ENCODE measurements at places on chromosomes 1 and 21.

DNA sequence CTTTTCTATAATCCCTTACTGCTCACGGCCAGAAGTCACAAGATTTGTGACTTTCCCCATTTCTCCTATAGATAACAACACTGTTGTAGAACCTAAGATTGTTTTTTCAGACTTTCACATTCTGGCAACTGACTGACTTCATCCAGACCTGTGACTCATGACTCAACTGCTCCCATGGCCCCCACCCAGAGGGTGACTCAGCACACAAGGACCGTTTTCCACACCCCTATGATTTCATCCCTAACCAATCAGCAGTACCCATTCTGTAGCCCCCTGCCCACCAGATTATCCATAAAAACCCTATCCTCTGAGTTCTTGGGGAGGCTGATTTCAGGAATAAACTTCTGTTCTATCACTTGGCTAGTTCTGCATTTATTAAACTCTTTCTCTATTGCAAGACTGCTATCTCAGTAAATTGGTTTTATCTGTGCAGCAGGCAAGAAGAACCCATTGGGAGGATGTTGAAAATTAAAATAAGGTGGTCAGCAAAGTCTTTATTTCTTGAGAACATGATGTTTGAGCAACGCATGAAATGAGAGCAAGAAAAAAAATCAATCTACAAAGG lies 79.7 kb downstream of the NGF start:
- no peak for DNase-seq

GRCh38 chr1:226831953-226832352 lies 38.5 kb upstream of the PSEN2 start:
- no peak for DNase-seq

GRCh38 chr21:28357743-28358142 lies 634.9 kb downstream of the LTN1 start:
- DNase-seq, result no peak

GRCh38 chr1:209030454-209031167 lies 552.9 kb upstream of the CAMK1G start:
- no peak for DNase-seq

GRCh38 chr1:115255154-115255553 lies 82.9 kb downstream of the NGF start:
- no peak for DNase-seq

DNA sequence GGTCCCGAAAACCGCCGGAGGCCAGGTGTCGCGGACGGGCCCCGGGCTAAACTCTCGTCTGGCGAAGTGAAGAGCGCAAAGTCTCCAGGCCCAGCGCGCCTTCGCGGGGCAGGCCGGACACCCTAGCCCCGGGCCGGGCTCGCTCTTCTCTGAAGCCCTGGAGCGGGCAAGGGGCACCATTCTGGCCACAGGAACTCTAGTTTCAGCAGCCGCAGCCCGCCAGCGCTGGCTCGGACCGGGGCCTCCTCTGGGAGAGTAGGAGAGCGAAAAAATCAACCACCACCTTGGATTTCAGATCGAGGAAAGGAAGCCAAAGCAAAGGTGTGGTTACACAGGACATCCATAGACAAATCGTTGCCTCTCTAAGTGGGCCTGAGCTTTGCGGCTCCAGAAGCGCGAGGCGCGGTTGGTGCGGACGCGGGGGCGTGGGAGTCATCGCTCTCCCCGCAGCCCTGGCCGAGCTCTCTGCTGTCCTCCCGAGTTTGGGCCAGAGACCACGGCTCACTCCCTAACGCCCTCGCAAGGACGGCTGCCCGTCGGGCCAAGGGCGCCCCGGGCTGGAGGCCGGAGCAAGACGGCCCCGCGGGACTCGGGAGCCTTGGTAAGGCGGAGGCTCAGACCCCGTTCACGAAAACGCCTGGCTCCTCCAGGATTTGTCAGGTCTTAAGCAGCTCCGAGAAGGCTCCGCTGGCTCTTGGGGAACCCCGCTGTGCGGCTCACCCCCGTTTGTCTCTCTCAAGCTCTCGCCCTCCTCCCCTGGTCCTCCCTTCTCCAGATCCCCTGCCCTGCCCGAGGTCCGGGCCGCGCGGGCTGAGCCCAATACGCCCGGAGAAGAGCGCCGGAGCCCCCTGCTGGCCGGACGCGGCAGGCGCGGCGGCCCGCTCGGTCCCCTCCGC lies 132.9 kb upstream of the DPYD start:
- peak; percentile 47 for DNase-seq

All from activated T-helper 2 cell treated with anti-CD3 and anti-CD28 coated beads, Interferon-gamma antibody, Interleukin-2, Interleukin-4, amounts not matched to agents 10 μg/mL and 5 μg/mL and 100 μg/mL, durations not matched to agents 14 hours and 24 hours and 36 hours (primary cell).